Tracheal epithelial cell (primary cell): ENCODE measurements at places on chromosomes 2 and 18. TPM values are rescaled to one million over a fixed set of nuclear protein-coding genes. Genes with fewer than 3 reads are reported as not detected.

Gene TIGD1
- 0.96 and 1.7 TPM in 2 replicates for total RNA-seq

Gene SLC23A3
- 0.43 and 0.48 TPM in 2 replicates for total RNA-seq

Gene GKN1
- not detected in 2 replicates for total RNA-seq

Gene CDC42EP3
- total RNA-seq = 13.3 and 37.5 TPM in 2 replicates

Gene IL36B
- not detected in 2 replicates for total RNA-seq

Gene ARHGAP25
- total RNA-seq = 0.43 and 2.4 TPM in 2 replicates

Gene SULT6B1
- not detected in 2 replicates for total RNA-seq

Gene ABCB11
- under 0.01 TPM in 1 of 2 replicates, not detected in the other for total RNA-seq

Gene OST4
- 308 and 345 TPM in 2 replicates for total RNA-seq

Gene UGT1A10
- not detected in 2 replicates for total RNA-seq

Gene TBR1
- not detected in 2 replicates for total RNA-seq

Gene CSRNP3
- 0.43 and 0.48 TPM in 2 replicates for total RNA-seq

Gene MDH1B
- 0.48 TPM in 1 of 2 replicates, not detected in the other for total RNA-seq

Gene UGT1A6
- 23.2 and 60.5 TPM in 2 replicates for total RNA-seq

Gene MTCL1
- 10.0 and 12.3 TPM in 2 replicates for total RNA-seq
